ENCODE measurements at places on chromosomes 2 and 18.

- DNase-seq, result peak; percentile 89
These were observed at the start of gene TMSB10 for GRCh38 chr2:84905181-84906107. Gene TMSB10 (plus strand): TSS chr2:84905656.

- DNase-seq, result no peak
These were observed 401.5 kb downstream of the FBXO15 start for GRCh38 chr18:73746101-73746500.

DNA sequence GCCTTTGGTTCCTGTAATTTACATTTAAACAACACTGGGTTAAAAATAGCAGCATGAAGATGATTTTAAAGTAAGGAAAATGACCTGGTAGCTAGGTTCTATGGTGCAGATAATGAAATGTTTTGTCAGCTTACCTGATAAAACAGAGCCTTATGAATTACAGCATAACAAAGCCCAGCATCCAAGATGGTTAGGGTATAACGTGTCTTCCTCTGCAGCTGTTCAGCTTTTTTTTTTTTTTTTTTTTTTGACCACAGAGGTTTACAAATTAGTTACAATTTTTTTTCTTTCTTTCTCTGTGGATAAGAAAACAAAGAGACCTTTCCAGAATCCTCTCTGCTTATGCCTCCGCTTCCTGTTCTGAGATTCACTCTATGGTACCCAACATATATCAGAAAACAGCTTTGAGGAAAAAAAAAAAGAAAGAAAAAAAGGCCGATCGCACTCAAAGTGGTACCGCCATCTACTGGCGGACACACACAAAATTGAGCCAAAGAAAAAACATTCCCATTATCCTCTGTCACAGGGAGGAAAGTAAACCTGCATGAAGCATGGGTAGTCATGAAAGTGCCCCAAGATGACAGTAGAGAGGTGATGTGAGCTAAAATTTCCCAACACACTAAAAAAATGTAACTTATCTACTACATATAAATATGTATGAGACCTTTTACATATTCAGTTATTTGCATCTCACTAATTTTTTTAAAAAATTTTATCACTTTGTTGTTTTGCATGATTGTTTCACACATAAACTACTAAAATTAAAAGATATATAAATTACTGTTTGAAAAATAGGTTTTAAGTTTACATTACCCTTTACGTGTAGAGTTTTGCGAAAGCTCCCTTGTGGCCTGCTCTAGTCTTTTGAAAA, at the start of gene SCN3A:
Gene SCN3A (minus strand): TSS at position 362 of the 871 bp plus-strand sequence. CDS start 27,656 bp downstream, outside the sequence.
- DNase-seq, result no peak

DNA sequence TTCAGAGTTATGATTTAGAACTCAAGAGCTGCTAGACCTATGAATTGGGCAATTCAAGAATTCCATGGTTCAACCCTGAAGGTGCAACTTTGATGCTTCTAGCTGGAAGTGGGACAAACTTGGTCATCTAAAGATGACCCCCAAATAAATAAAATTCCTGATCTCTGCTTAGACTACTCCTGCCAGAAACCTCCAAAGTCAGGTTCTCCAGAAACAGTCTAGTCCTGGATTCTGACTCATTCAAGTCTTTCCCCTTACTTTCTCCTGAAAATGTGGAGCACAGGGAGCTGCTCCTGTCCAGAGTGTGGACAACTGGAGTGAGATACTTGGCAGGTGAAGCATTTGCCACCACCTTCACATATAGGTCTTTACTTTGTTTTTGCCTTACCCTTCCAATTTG, 557.7 kb upstream of the TNP1 start:
- DNase-seq, result no peak

DNA sequence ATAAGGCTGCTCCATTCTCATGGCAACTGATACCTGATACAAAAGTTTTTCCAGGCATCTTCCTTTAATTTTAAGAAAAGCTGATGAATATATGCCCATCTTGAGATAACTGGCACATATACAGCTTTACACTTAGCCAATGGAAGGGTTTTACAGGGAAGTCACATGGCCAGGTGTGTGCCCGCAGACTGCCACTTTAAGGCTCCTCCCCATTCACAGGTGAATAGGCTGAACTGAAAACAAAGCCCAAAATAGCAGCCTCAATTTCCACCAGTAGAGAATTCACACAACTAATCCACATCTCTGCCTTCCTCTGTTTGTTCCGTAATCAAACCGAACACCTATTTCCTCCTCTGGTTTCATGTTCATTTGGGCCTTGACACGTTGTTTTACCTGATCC, 9.8 kb upstream of the ME2 start:
- DNase-seq, result no peak

DNA sequence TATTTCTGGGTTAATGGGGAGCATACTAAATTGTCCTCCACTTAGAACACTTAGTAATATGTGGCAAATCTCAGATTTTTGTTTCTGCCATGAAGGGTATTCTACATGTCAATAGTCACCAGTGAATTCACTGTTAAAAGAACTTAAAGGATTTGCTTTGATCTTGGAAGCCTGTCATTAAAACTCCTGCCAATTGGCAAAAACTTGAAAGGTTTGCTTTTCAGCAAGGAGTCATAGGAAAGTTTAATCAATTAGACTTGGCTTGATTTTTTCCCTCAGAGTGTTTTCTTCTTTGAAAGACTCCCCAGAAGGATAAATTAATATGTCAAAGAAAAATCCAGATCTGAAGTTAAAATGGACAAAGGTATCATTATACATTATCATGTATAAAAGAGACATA, 671.9 kb upstream of the PKDCC start:
- no peak for DNase-seq

DNA sequence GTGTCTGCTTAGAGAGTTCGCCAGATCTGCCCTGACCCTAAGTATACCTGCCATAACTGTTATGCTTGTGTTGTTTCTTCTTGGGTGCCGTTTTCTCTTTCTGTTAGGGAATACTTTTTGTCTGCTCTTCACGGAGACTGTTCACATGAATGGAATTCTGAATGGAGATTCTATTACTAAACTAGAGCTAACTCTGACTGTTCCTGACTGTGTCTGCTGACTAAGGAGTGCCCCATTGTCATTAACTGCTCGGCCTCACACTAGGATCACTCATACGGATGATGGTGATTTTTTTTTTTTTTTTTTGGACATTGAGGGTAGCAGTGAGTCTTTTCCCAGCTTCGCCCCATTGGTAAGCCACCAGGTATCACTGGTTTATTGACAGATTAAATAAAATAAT, 104.8 kb upstream of the SLC8A1 start:
- no peak for DNase-seq

DNA sequence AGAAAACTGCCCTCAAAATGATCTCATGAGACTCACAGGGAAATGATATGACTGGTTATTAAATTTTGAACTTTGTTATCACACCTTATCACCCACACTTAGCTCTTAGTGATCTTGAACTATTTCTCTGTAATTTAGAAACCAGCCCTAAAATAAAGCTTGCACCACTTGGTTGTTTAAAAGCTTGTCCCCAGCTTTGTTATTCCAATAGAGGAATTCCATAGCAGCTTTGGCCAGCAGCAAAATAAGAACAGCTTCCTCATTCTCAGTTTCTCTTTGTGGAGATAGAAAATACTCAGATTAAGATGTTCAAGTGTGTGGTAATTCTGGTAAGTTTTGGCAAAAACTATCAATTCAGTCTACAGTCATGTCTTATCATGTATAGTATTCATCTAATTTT, 54.4 kb upstream of the CCDC68 start:
- DNase-seq, result no peak

GRCh38 chr2:127428815-127429109, 10.5 kb downstream of the PROC start:
- DNase-seq, result no peak

DNA sequence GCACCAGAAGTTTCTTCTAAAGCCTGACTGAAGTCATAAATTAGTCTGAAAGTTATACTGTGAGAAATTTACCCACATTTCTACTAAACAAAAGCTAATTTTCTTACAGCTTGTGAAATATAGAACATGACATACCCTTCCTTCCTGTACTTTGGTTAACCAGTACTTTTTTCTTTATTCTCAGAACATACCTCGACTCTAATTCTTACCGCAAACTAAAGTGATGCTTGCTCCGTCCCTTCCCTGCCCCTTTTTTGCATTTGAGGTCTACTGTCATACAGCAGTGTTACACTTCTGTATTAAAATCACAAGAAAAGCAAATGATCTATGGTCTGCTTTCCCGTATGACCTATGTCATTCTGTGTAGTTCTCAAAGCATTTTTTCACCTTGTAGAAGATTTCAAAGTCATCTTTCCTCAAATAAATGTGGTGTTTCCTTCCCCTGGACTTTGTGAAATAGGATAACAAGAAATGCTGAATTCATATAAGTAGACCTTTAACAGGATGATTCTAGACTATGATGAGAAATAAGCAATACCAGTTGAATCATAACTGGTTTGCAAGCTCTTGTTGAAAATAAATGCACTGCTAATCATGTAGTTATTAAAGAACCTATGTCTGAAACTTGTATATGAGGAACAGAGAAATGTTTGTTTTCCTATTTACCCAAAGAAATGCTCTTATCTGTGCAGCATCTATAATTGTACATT, 30.4 kb downstream of the CYTIP start:
- no peak for DNase-seq

- no peak for DNase-seq
These were observed 341.3 kb downstream of the MYCN start for GRCh38 chr2:16281451-16282335.
